ENCODE measurements at places on chromosomes 16 and 17. TPM values are rescaled to one million over a fixed set of nuclear protein-coding genes. Genes with fewer than 3 reads are reported as not detected.

Gene DOC2B
- total RNA-seq, result not detected

Gene ARL5C
- not detected for total RNA-seq

- DNase-seq, result peak; percentile 4
Observed at GRCh38 chr17:59963738-59964481, 630 bp downstream of the RNFT1 start.

GRCh38 chr17:78502611-78503148 lies 74.5 kb downstream of the DNAH17 start:
- DNase-seq, result no peak

DNA sequence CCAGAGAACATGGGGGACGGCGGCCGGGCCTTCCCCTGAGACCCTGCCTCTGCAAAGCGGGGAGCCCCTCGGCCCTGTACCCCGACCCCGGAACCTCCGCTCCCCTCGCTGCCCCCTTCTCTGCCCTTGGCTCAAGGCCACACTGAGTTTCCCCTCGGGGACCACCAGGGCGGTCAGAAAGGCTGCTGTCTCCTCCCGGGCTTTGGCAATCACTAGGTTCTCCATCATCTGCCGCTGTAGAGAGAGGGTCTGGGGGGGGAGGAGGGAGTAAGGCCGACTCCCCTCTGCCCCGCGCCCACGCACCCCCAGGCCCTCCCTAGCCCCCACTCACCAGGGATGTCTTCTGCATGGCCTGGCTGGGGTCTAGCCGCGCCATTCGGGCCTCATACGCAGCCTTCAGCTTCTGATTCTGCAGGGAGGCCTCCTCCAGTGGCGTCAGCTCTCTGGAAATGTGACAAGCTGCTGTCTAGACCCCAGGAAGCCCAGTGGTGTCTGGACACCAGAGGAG lies 8.4 kb downstream of the VPS9D1 start:
- DNase-seq, result no peak

- no peak for DNase-seq
Observed at GRCh38 chr16:29992344-29992967, 3.0 kb downstream of the HIRIP3 start.

Gene SYNGR3
- 3.6 TPM for total RNA-seq

Gene CKLF
- total RNA-seq, result 293 TPM

- no peak for DNase-seq
Observed at GRCh38 chr17:67531291-67531690, 154.2 kb downstream of the PITPNC1 start.

Gene CCL16
- not detected for total RNA-seq

DNA sequence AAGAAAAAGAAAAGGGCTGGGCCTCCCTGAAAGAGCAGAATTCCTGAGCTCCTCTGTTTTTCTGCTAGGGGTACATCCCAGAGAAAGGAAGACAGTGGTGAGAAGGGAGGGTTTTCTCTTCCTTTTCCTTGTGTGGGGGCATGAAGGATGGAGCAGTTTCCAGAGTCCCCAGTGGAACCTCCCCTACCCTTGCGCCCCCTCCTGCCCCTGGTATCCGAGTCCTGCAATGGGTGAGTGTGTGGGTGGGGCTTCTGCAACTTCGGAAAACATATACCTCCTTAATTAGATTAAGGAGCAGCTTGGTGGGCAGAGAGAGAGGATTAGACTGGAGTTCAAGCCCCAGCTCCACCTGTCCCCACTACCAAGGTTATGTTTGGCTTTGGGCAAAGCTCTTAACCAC lies 5.4 kb upstream of the GIP start:
- DNase-seq, result no peak

Gene CA7
- not detected for total RNA-seq

GRCh38 chr16:79067600-79067999 lies 532.9 kb downstream of the MAF start:
- no peak for DNase-seq

- DNase-seq, result no peak
Observed at GRCh38 chr16:54509456-54509855, 222.9 kb upstream of the IRX3 start.

GRCh38 chr16:1899641-1900451 lies 18.4 kb downstream of the HS3ST6 start:
- no peak for DNase-seq

Gene ABAT
- 14.2 TPM for total RNA-seq

Gene PPP1R27
- total RNA-seq, result not detected

DNA sequence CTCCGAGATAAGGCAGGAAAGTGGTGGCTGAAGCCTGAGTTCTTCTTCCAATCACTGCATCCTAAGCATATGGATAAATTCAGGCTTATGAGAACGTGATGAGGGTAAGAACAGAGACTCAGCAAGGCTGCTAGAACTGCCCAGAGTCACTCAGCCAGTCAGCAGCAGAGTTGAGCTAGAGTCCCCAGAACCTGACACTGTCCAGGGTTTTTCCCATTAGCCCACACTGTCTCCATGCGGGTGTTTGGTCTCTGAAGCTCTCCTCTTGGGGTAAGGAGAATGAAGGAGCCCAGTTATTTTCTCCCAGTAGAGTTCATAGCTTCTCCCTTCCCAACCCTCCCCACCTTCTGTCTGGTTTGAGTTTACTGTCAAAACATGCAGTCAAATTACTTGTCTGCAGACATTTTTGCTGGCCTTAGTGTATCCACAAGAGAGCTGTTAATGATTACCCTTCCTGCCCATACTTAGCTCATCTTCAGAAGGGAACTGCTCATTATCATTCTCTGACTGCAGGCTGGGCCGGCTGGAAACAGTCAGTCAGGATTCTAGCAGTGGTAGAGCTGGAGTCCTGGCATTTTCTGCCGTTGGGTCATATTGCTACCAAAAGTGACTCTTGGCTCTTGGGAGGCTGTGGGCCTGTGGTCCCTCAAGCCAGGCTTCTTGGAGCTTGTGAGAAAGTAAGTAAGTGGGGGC lies 460.0 kb downstream of the HS3ST3B1 start:
- DNase-seq, result no peak

DNA sequence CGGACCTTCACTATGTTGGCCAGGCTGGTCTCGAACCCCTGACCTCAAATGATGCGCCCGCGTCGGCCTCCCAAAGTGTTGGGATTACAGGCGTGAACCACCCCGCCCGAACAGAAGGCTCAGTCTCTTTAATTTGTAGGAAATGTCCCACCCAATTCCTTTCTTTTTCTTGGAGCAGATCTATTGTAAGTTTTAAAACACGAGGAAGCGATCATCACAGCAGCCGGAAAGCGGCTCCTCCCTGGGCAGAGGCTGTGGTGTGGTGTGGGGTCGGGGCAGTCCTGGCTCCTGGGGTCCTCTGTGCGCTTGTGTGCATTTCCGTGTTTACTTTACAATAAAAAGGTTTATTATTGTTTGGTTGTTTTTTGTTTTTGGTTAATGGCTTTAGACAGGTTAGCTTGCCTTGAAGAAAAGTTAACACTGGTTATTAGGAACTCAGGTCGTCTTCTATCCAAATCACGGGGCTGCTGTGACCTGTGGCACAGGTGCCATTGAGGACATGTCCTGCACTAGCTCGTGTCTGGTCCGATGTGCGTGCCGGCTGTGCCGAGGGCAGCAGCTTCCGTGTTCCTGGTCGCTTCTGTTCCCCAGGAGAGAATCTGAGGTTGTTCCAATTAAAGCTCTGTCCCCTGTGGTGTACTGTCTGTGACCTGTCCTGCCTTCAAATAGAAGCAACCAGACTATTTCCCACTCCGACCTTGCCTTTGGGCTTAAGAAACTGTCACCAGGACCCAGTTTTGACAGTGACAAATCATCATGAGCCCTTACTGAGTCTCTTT lies 83.1 kb downstream of the SEC14L1 start:
- no peak for DNase-seq

Gene FOXC2
- 8.7 TPM for total RNA-seq

Gene NLRC3
- 0.42 TPM for total RNA-seq

- DNase-seq, result peak; percentile 36
Observed at GRCh38 chr16:52404546-52404945, 142.4 kb downstream of the TOX3 start.

- no peak for DNase-seq
Observed at GRCh38 chr16:28522792-28523191, 16.0 kb downstream of the NUPR1 start.

DNA sequence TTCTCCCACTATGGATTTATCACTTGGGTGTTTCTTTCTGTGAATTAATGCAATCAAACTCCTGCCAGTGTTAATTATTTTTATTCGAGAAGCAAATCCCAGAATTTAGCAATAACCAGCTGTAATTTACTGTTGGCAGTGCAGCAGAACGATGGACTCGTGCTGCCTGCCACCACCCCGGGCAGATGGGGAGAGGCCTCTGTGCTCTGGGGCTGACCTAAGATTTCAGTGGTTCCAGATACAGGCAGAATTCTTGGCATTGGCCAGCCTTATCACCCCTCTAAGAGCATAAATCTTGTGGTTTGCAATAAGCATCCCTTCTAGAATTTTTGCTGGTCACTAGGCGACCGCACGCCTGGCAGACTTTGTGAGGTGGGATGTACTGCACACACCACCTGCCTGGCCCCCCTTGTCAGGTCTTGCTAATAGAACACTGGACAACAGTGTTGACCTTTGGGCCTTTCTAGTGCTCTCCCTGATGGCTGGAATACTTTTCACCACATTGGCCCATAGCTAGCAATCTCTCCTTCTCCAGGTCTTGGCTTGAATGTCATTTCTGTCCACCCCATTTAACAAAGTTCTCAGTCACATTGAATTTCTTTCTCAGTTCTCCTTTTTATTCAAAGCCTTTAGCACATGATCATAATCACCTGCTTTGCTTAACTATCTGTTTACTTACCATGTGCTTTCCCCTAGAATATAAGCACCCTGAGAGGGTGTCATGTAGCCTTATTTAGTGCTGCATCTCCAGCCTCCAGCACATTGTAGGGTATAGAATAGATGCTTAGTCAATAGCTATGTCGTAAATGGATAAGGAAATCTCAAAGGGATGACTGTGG lies 122.1 kb upstream of the DYNLRB2 start:
- DNase-seq, result no peak

DNA sequence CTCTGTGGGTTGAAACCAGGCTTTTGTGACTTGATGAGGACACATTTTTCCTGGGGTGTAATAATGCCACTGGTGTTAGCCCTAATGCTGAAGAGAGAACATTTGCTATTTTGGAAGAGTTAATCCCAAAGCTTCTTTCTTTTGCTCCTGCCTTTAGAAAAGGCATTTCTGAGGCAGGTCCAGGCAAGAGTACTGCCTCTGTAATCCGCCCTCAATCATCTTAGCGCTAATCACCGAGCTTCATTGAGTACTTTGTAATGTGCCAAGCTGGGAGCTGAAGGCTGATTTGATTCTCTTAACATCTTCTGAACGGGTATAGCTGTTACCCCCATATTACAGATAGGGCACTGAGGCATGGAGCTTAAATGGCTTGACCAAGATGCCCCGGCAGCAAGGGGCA lies 60.3 kb downstream of the AKAP1 start:
- DNase-seq, result no peak

Gene MRPS23
- total RNA-seq, result 49.0 TPM

Gene SLC35G6
- total RNA-seq, result not detected

DNA sequence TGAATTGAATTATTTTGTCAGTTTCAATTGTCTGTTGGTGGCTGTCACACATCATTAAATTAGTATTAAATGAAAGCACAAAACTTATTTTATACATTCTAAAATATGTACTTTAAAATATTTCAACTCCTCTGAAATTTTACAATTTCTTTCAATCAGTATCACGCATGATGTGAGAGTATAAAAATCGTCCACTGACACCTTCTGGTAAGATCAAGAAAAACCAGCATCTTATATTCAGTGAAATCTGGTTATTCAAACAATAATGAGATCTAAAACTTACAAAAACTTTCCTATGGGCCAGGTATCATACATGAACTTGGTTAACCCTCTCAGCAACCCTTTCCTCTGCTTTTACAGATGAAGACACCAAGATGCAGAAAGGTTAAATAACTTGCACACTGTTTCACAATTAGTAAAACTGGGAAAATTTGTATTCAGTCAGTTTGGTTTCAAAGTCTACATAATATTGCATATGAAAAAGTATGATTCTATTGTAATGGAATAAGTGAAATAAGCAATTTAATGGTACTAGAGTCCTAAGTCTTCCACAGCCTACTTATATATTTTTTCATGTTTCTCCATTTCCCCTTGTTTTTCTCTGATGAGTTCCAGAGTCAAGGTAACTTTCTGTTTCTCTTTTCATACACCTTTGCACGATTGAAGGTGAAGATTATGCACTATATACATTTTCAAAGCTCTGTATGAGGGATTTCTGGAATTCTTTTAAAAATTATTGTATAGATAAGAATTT lies 58.7 kb downstream of the EFCAB5 start:
- no peak for DNase-seq

DNA sequence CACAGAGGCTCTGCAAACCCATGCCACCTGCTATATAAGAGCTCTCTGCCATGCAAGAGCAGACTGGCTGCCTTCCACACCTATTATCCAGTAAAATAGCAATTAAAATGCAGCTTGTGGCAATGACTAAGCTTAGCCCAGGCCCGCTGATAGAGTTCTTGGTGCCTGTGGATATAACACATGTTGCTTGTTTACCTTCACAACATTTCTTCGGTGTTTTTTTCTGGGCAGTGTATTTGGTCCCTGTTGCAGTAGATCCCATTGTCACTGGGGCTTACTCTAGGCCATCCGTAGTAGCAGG lies 63.5 kb downstream of the SPECC1 start:
- DNase-seq, result no peak

DNA sequence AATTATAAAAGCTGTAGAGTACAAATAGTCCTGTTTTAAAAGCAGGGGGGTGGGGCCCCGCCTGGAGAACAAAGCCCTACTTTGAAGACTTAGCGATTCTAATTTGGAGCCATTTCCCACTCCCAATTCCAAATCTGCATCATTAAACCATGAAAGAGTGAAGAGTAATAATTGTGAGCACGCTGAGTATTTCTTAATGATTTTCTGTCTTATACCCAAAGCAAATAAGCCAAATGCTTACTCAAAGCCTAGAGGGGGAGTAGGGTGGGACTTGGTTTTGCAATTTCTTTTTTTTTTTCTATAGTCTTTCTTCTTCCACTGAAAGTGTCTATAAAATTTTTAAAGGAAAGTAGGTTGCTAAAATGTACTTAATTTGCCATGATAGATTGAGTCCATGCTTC lies 470.1 kb downstream of the TOX3 start:
- no peak for DNase-seq

DNA sequence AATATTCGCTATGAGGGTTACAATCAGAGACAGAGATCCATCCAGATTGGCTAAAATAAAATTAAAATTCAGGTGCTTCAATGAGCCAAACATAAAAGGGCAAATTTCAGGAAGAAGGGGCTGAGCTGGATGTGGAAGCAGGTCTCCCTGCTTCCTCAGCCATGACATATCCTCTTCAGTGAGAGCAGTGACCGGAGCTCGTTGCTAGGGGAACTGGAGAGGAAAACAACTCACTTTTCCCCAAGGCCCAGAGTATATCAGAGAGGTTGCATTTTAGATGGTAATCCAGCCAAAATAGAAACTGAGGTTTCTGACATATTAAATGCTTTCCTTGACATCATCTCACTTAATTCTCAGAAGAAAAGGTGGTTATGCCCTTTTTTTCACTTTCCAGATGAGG lies 503.5 kb downstream of the HS3ST4 start:
- DNase-seq, result no peak

Gene NEK8
- 11.4 TPM for total RNA-seq

Gene CMTM1
- total RNA-seq, result 48.4 TPM

DNA sequence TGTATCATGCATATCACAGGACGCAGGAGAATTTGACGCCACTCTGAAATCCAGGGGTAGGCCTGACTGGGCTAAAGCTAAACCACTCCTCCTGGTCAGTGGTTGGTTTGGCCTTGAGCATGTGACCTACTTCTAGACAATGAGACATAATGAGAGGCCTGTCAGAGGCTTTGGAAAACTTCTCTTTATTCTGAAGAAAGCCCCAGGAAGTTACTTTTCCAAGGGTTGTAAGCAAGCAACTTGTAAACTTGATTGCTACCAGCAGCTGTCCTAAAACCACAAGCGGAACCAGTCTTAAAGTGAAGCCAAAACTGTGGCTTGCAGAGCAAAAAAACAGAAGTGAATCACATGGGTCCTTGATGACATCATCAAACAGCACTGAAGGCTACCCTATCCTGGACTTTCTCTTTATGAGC lies 138.2 kb upstream of the COX10 start:
- DNase-seq, result no peak

Data from Calu3 (cell line).